ENCODE measurements at places on chromosomes 2 and 18.

DNA sequence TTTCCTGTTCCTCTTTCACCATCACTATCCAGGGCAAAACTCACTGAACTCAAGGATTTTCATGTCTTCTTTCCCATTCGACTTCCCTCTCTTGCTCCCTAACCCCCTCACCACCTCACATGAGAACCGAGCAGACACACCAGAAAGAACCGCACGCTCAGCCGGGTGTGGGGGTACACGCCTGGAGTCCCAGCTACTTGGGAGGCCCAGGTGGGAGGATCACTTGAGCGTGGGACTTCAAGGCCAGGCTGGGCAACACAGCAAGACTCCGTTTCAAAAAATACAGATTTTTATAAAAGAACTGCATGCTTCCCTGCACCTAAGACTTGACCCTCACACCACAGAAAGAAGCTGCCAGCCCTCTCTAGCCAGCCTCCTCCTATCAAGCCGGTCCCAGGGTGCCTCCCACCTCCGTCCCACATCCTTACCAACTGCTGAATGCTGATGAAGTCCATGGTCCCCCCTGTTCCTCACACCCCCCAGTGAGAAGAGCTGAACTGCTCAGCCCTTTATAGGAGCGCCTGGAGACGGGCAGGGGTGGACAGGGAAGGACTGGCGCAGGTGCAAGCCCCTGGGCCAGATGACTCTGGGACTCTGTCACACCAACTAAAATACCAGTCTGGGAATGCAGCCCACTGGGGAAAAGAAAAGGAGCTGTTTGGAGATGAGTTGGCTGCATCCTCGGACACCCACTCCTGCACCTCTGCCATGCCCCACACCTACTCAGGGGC lies at the start of gene ANKRD23:
ANKRD23 (minus strand) TSS at position 484 of the 731 bp plus-strand sequence; CDS start at position 455, 29 bp downstream.
- no peak for DNase-seq

DNA sequence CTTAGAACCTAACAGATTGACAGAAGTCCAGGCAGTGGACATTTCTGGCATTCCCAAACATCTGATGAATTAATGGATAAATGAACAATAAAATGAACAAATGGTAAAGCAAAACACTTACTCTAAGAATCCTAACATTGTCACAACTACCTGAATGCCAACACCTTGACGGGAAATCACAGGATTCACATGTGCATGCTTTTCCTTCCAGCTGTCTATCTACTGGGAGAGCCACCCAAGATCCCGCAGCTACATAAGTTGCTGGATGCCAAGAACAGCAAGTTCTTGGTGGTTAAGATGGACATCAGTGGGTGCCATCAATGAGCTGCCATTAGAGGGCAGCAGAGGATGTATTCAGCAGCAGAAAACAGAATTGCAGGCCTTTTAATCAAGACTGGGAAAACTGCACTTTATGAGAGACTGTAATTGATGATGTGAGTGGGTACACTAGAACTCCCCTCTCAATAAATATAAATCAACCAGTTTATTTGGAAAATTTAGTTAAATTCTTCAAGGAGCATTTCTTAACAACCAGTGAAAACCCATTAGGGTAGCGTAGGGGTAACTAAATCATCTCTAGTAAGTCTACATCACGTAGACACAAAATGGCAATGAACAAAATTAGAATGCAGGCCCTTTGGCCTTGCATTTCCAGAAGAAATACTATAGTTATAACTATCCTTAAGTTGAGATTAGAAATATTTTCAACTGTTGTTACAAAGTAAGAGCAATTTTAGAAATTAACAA lies 45.6 kb downstream of the SESTD1 start:
- DNase-seq, result no peak

GRCh38 chr2:65420712-65421431 lies 11.5 kb downstream of the SPRED2 start:
- no peak for DNase-seq

GRCh38 chr2:49832555-49832954 lies 678.2 kb upstream of the FSHR start:
- DNase-seq, result no peak

DNA sequence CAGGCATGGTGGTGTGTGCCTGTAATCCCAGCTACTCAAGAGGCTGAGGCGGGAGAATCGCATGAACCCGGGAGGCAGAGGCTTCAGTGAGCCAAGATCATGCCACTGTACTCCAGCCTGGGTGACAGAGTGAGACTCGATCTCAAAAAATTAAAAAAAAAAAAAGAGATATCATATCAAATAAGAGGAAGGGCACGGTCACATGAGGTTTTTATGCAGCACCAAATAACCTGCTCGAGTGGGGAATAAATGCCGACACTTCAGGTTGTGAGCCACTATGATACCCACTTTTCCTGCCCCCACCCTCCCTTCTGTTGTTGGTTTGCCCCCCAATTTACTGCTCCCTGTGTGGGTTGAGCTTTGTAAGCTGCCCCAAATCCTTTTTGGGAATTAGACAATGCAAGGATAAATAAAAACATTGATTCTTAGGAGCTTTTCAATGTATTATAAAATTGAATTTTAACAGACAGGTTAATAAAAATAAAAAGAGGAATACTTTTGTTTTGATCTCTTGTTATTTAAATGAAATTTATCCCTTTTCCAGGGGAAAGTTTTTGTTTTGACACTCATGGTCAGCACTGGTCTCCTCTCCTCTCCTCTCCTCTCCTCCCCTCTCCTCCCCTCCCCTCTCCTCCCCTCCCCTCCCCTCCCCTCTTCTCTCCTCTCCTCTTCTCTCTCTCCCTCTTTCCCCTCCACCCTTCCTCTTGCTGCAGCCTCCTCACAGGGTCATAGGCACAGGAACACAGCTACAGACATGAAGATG lies 29.2 kb downstream of the CD8B start:
- DNase-seq, result no peak

GRCh38 chr2:98084151-98084868 lies 2.7 kb upstream of the VWA3B start:
- DNase-seq, result no peak

DNA sequence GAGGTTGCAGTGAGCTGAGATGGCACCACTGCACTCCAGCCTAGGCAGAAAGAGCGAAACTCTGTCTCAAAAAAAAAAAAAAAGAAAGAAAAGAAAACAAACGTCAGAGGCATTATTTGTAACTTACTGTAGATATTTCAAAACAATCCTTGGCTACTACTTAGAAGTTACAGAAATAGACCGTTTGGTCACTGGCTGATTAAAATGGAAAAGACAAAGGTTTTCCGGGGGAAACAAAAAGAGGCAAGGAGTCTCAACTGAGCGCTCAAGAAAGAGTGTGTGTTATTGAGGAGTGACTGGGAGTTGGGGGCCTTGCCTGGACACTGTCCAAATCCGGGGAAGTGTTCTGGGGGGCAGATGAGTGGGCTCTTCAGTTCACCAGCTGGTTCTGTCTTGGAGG lies 47.6 kb downstream of the TEX44 start:
- DNase-seq, result no peak

DNA sequence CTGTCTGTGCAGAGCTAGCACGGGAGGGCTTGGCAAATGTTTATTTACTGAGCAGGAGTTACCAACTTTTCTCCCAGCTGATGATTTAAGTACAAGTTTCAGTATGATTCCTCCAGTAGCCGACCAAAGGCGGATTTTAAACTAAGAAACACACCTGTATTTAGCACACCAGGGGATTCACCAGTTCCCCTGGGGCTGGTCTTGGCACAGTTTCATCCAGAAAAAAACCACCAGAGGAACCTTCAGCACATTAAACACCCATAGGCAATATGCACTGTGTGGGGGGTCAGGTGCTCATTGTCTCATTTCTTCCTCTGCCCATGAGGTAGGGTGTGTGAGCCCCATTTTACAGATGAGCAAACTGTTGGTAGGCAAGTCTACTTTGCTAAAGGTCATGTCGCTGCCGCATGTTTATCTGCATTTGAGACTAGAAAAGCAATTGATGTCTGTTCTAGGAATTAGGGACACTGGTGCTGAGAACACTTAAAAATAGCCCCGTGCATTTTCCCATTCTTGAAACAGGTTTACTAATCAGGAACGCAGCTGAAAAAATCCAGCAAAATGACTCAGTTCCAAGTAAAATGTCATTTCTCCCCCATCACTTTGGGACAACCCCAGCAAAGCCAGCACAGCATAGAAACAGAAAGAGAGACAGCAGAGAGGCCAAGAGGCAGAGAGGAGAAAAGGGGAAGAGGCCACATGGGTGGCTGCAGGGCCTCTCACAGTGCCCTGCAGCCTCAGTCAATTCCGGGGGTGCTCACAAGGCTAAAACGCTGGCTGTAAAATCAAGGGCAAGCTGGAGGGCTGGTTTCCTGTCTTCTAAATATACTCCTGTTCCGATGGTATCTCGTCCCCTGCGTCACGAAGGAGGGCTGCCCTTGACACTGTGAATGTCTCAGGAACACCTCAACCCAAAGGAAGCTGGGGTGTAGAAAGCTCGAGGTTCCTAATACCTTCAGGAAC lies 166.8 kb upstream of the ID2 start:
- DNase-seq, result no peak

DNA sequence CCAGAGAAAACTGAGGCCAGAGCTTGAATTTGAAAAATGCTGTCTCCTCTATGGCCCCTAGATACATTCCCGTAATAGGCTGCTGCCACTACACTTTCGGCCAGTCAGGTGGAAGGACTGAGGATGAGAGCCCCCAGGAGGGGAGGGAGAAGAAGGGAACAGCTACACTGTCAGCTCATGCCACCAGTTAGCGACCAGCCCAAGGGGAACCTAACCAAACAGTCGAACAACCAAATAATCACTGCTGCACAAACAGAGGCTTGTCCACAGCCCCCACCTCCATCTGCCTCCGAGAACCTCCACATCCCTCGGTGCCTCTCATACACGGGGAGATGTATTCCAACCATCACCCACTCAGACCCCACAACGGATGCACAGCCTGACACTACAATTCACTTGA lies 7.3 kb downstream of the ZNF516 start:
- DNase-seq, result no peak

GRCh38 chr2:39392672-39393071 lies 44.4 kb downstream of the MAP4K3 start:
- no peak for DNase-seq

DNA sequence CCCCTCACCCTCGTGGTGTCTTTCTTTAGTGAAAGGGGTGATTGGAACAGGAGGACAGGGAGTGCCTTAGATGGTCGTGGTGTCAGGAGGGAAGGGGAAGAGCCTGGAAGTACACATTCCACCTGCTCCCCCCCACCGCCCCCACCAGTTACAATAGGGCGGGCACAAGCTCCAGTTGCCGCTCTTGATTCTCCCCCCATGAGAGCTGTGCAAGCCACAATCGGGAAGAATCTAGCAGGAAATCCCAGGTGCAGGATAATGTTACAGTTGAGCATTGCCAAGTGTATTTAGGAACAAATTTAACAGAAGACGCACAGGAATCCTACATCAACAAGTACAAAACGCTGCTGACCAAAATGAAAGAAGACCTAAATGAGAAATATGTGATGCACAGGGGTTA lies 73.6 kb downstream of the ASAP2 start:
- DNase-seq, result no peak

DNA sequence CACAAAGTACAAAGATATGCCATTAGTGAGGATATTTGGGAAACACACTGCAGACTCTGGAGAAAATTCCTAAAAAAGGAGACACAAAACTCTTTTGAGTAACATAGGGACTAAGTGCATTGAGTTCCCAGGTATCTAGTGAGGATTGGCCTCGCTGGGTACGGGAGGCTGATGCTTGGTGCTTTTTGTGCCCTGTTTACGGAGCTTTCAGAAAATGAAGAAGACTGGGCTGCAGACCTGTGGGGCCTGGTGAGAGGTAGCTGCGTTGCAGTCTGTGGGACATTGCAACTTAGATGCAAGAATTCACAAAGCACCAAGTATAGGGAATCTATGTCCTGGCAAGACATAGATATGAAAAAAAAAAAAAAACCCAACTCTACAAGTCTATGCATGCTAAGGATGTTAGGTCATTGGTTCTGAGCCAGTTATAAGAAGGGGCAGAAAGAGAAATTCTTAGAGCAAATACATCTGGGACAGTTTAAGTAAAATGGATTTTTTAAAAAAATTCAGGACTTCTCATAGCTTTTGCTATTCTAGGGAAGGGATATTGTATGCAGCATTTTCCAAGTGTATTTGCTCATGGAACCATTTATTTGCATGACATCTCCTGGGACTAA lies 156.0 kb downstream of the SLC4A3 start:
- DNase-seq, result peak; percentile 18

GRCh38 chr2:44562737-44563136 lies 201.0 kb downstream of the CAMKMT start:
- no peak for DNase-seq

DNA sequence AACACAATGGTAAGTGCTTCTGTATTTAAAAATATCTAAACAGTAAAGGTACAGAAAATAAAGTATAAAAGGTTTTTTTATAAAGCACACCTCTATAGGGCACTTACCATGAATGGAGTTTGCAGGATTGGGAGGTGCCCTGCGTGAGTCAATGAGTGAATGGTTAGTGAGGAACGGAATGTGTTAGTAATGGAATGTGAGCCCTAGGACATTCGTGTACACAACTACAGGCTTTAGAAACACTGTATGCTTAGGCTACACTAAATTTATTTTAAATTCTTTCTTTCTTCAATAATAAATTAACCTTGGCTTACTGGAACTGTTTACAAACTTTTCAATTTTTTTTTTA lies 337.9 kb upstream of the SLC39A10 start:
- no peak for DNase-seq

GRCh38 chr2:85743304-85743978 lies 10.3 kb upstream of the ATOH8 start:
- no peak for DNase-seq

GRCh38 chr18:3758531-3758930 lies 308.6 kb downstream of the TGIF1 start:
- no peak for DNase-seq

- no peak for DNase-seq
Measured at GRCh38 chr2:238793801-238794449, 54.0 kb upstream of the TWIST2 start.
